ENCODE measurements at places on chromosomes 3 and 15.

- peak; percentile 4 for DNase-seq
Observed at GRCh38 chr3:46208167-46208704, at the start of gene CCR1. TSS of gene CCR1 (minus strand) at chr3:46208313. CDS start at chr3:46204313, 4,000 bp downstream.

- DNase-seq = no peak
Observed at GRCh38 chr15:25944386-25944785, 81.3 kb upstream of the ATP10A start.

DNA sequence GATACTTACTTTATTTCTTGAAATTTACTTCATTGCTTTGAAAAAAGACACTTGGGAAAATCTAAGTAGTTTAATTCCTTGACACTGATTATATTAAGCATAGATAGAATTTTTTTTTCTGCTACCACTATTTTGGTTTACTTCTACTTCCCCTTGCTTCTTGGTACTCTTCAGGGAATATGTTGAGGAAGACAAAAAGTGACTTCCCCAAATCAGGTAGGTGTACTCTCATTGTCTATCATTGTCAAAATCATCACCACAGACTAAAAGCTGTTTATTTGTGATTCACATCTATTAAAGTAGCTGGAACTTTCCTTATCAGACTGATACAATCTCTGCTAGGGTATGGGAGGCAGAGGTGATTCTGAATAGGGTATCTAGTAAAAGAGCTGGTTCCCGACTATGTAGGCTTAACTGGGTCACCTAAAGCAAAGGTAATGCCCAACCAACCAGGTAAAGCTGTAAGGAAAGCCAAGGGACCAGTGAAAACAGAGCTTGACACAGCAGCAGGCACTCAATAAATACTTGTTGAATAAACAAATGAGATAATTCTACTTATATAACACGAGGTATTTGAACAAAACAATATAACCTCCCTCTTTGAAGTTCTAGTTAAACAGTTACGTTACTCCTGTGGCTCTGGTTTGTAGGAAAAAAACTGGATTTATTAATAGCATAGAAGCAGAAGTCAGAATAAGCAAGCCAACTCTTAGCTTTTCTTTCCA is 346.9 kb downstream of the PLCL2 start:
- DNase-seq = no peak

- no peak for DNase-seq
Observed at GRCh38 chr15:78950343-78950742, 5.5 kb upstream of the CTSH start.

DNA sequence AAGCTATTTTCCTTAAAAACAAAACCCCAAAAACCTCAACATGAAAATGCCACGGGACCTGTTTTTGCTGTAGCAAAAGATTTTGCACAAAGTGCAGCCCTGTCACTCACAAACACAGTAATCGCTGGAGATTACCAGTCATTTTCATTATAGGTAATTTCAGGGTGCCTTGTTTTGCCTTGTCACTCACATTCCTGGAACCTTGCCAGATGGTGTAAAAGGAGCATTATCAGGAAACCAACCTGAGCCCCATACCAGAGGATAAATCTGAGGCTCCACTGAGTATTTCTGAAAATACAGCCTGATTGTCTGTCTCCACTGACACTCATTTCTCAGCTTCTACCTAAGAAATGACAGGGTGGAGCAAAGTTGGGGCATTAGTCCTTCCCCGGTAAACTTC is 791.3 kb upstream of the LMCD1 start:
- DNase-seq = no peak

DNA sequence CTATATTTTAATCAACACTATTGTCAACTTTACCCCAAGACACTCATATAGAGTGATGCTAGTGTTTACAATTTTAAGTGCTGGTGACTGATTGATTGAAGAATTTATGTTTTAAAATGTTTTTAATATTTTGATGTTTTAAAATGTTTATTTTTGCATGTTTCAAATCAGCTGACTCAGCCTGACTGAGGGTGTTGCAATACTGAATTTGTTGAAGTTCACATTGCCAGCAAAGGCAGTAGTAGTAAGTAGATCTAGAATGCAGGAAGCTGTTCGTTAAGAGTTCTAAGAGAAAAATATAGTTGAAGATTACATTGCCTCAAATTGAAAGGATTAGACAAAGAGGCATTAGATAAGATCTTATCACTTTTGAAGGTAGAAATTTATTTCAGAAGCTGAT is 977.6 kb downstream of the IGSF11 start:
- DNase-seq = no peak

- no peak for DNase-seq
Observed at GRCh38 chr3:141575879-141576743, 89.3 kb downstream of the RASA2 start.

DNA sequence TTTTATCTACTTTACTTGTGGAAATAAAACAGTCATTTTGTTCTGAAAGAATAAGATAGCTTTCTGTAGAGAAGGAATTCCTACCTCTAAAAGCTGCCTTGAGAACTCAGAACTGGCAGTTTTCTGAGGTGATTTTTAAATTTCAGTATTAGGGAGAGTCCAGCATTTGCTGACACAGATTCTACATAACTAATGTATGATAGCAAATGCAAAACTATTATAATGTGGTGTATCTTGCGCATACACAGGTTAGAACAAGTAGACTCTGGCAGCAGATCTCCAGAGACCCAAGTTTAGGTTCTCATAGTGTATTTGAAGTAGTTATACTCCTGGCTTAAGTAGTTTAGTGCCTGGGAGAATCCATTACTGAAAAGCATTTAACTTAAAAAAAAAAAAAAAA is 30.8 kb downstream of the OIP5 start:
- DNase-seq = no peak

DNA sequence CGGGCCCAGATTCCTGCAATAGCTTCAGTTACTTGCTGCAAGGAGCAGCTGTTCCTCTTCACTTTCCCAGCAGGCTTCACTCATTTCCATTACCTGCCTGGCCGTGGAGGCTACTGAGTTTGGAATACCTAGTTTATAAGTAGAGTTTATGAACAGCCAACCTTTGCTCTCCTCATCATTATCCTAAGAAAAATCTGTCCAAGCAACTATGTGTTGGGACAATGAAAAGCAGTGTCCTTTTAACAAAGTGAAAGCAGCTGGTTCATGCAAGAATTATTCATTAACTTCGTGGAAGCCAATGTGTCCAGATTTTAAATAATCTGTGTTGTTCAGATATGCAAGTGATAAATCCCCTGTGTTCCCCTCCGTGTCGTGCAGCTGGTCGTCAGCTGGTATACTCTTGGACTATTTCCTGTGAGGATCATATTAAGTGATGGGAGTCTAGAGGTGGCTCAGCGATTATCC is 39.3 kb upstream of the SSR3 start:
- DNase-seq = no peak

DNA sequence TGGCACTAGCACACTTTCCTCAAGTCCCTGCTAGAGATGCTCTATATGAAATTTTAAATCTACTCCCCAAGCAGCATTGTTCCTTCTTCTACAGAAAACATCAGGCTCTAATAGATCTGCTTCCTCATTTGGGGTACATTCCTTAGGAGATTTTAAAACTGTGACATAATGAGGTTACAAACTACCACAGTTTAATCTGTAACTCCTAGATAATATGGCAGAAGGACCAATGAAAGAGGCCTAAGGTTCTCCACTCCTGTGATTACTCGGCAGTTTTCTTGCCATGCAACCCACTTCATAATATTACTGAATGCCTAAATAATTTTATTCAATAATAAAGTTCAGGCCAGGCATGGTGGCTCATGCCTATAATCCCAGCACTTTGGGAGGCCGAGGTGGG is 16.1 kb downstream of the ZNF106 start:
- no peak for DNase-seq

- no peak for DNase-seq
Observed at GRCh38 chr15:40789119-40789518, 17.8 kb upstream of the ZFYVE19 start.

- DNase-seq = no peak
Observed at GRCh38 chr3:134710313-134710680, 59.5 kb upstream of the KY start.

GRCh38 chr3:8992199-8992598 is 28.9 kb upstream of the RAD18 start:
- no peak for DNase-seq

GRCh38 chr3:33060609-33061337 is 36.2 kb downstream of the GLB1 start:
- DNase-seq = no peak
